Islet precursor cell (in vitro differentiated cells): ENCODE measurements at places on chromosomes 4 and X.
A peak's percentile ranks its signal among the peaks of the same experiment; 100 is the strongest.

- peak; percentile 58 for DNase-seq
Observed at GRCh38 chr4:90127706-90128345, 632 bp downstream of the CCSER1 start.

- DNase-seq, result no peak
Observed at GRCh38 chr4:108946237-108946636, 183.4 kb upstream of the ETNPPL start.

- DNase-seq, result no peak
Observed at GRCh38 chr4:149531861-149532260, 283.8 kb downstream of the IQCM start.

- no peak for DNase-seq
Observed at GRCh38 chr4:13526658-13527057, 17.6 kb downstream of the NKX3-2 start.

DNA sequence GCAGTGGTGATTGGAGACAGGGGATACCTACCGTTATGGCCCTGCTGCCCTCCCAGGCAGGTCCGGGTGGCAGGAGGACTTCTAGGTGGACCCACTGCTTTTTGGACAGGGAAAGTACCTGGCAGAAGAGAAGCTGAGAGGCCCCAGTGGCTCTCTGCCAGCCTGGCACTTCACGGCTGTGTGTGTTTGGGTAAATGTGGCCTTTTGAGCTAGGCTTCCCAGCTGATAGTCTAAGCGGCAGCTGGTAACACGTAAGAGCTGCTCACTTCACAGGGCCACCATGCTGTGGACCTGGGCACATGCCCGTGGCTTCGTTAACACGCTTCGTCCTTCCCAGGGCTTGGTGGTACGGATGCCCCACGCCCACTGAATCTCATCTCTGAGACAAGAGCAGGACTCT, 92.0 kb upstream of the CLCN4 start:
- no peak for DNase-seq
